Spinal cord (tissue), 10 donors: ENCODE measurements at places on chromosomes 6 and 20. TPM values are rescaled to one million over a fixed set of nuclear protein-coding genes. Genes with fewer than 3 reads are reported as not detected.

- H3K36me3 ChIP-seq: no peaks in the 10 kb centered on the region
- no peak for DNase-seq
- H3K27me3 ChIP-seq: no peaks in the 10 kb centered on the region
- no peak overlapping the region for H3K27ac ChIP-seq
Observed at GRCh38 chr6:136752554-136752953, 39.7 kb downstream of the MAP3K5 start.

FAM83D gene
- 8.1 TPM for total RNA-seq

DNA sequence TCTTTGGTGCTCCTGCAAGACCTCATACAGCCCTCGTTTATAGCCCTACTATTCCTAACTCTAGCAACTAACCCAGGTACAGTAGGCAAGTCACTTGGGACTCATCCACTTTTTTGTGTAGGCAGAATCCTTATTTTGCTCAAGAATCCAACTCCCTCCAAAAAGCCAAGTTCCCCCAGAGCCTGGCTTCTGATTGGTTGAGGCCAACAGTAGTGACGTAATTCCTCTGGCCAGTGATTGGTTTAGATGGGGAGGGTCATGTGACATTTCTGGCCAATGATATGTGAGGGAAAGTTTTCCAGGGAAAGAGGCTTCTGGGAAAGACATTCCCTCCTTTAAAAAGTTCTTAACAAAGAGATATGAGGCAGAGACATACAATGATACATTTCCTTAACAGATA lies 32.1 kb downstream of the KIAA1755 start:
- H3K4me1 ChIP-seq: no peaks in the 10 kb centered on the region
- H3K4me3 ChIP-seq: no peak overlapping the region
- no peak overlapping the region for H3K27ac ChIP-seq
- no peaks in the 10 kb centered on the region for H3K27me3 ChIP-seq
- H3K36me3 ChIP-seq: peaks cover 3% of the 10 kb centered on the region

OPN5 gene
- not detected for total RNA-seq

KCNK16 gene
- not detected for total RNA-seq

GRCh38 chr6:149921361-149921760 lies 1.6 kb downstream of the RAET1G start:
- H3K4me3 ChIP-seq: no peak overlapping the region
- DNase-seq: no peak
- peaks cover 50% of the 10 kb centered on the region for H3K27me3 ChIP-seq
- H3K36me3 ChIP-seq: no peaks in the 10 kb centered on the region
- no peak overlapping the region for H3K27ac ChIP-seq

ANGPT4 gene
- 0.30 TPM for total RNA-seq

IRF4 gene
- total RNA-seq: 0.50 TPM

DNA sequence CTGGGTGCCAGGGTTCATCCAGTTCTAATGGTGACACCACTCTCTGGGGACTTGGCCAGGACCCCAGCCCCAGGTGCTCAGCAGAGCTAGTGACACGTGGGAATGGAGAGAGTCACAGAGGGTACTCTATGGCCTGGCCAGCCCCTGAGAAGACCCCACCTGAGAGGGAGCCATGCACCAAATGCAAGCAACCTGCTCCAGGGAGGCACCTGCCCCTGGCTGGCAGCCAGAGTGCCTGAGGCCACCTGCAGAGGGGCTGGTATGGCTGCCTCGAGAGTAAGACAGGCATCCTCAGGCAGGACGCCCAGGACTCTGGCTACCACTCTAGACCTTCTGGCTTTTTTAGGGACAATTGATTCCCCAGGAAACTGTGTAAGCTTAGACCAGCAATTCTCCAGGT lies 38.6 kb upstream of the CST7 start:
- no peak for DNase-seq
- no peak overlapping the region for H3K4me3 ChIP-seq
- H3K36me3 ChIP-seq: no peaks in the 10 kb centered on the region
- peaks cover 8% of the 10 kb centered on the region for H3K4me1 ChIP-seq
- no peak overlapping the region for H3K27ac ChIP-seq

- no peak overlapping the region for H3K27ac ChIP-seq
- no peak for DNase-seq
- no peak overlapping the region for H3K4me3 ChIP-seq
- no peaks in the 10 kb centered on the region for H3K27me3 ChIP-seq
- no peaks in the 10 kb centered on the region for H3K4me1 ChIP-seq
Observed at GRCh38 chr6:135962731-135963130, 111.2 kb downstream of the PDE7B start.

DNA sequence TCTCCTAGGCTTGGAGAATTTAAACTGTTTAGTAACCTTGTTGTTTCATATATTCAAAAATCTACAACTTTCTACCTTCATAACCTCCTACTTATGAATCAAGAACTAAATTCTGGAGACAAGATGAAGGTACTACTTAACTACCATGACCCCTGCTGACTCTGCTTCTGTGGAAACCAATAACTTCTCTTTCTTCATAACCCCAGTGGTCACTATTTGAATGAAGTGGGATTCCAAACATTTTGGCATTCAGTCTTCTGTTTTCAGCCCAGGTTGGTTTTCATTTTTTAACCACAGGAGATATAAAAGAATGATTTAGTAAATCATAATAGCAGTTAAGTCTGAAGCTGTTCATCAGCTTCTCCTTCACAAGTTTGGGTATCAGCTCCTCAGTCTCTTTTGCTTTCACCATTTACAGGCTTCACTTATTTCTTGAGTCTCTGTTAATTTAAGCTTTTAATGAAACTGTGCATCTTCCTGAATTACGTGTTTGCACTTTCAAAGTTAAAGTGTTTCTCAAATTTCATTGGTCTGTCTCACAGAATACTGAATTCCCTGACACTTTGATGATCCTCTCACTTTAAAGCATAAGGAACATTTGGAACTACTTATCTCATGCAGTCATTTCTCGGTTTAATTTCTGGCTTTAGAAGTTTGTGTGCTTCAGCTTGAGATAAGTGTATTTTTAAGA lies 9.5 kb downstream of the SENP6 start:
- H3K27ac ChIP-seq: no peak overlapping the region
- DNase-seq: no peak
- H3K4me1 ChIP-seq: peaks cover 4% of the 10 kb centered on the region
- H3K4me3 ChIP-seq: no peak overlapping the region
- no peaks in the 10 kb centered on the region for H3K36me3 ChIP-seq

DNA sequence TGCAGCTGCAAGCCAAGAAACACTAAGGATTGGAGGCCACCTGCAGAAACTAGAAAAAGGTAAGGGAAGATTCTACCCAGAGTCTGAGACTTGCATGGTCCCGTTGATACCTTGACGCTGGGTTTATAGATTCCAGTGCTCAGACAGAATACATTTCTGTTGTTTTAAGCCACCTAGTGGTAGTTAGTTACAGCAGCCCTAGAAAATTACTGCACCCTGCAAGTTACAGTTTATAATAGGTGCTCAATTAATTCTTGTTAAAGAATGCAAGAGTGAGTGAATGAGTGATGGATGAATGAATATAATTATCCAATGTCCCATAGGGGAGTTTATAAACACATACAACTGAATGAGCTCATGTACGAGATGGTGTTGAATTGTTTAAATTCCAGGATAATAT lies 453.1 kb upstream of the SLC35B3 start:
- no peaks in the 10 kb centered on the region for H3K27me3 ChIP-seq
- H3K36me3 ChIP-seq: no peaks in the 10 kb centered on the region
- no peak for DNase-seq

NEDD9 gene
- total RNA-seq: 20.2 TPM

RIPK1 gene
- total RNA-seq: 25.5 TPM

GRCh38 chr6:53360093-53360912 lies 11.6 kb upstream of the ELOVL5 start:
- H3K4me1 ChIP-seq: peaks cover 10% of the 10 kb centered on the region
- H3K27me3 ChIP-seq: no peaks in the 10 kb centered on the region
- H3K4me3 ChIP-seq: peak overlapping the region; percentile 78
- H3K27ac ChIP-seq: peak overlapping the region; percentile 84

- H3K4me3 ChIP-seq: no peak overlapping the region
- no peak for DNase-seq
- no peaks in the 10 kb centered on the region for H3K36me3 ChIP-seq
- no peak overlapping the region for H3K27ac ChIP-seq
- H3K4me1 ChIP-seq: no peaks in the 10 kb centered on the region
Observed at GRCh38 chr6:94658929-94659328, 918.4 kb upstream of the MANEA start.

KHDC1L gene
- total RNA-seq: 0.83 TPM

GRCh38 chr6:25369433-25370177 lies 90.4 kb downstream of the CARMIL1 start:
- H3K36me3 ChIP-seq: no peaks in the 10 kb centered on the region
- peaks cover 4% of the 10 kb centered on the region for H3K4me1 ChIP-seq
- H3K27me3 ChIP-seq: no peaks in the 10 kb centered on the region
- DNase-seq: no peak

RFX6 gene
- not detected for total RNA-seq

- H3K4me3 ChIP-seq: no peak overlapping the region
- no peak for DNase-seq
- no peaks in the 10 kb centered on the region for H3K36me3 ChIP-seq
- no peak overlapping the region for H3K27ac ChIP-seq
Observed at GRCh38 chr6:34457382-34457741, 8.5 kb upstream of the PACSIN1 start.

- H3K36me3 ChIP-seq: no peaks in the 10 kb centered on the region
- H3K4me3 ChIP-seq: no peak overlapping the region
- H3K27ac ChIP-seq: no peak overlapping the region
- DNase-seq: no peak
- no peaks in the 10 kb centered on the region for H3K4me1 ChIP-seq
Observed at GRCh38 chr6:109197061-109197460, 101.8 kb downstream of the CEP57L1 start.

- H3K36me3 ChIP-seq: peaks cover 5% of the 10 kb centered on the region
- H3K4me1 ChIP-seq: no peaks in the 10 kb centered on the region
- H3K27ac ChIP-seq: no peak overlapping the region
- no peak overlapping the region for H3K4me3 ChIP-seq
- H3K27me3 ChIP-seq: no peaks in the 10 kb centered on the region
Observed at GRCh38 chr6:108902382-108902792, 54.2 kb downstream of the ARMC2 start.

- H3K27ac ChIP-seq: no peak within 1 kb of the TSS
- no peak within 1 kb of the TSS for H3K4me3 ChIP-seq
- H3K36me3 ChIP-seq: no peaks in the 10 kb centered on the region
- H3K4me1 ChIP-seq: peaks cover 40% of the 10 kb centered on the region
- peaks cover 99% of the 10 kb centered on the region for H3K27me3 ChIP-seq
Observed at GRCh38 chr6:166167801-166168615, at the start of gene TBXT. TSS of gene TBXT (minus strand) at chr6:166167851. CDS start at chr6:166167591, 260 bp downstream.

SLC35A1 gene
- 34.7 TPM for total RNA-seq

ISM1 gene
- 6.0 TPM for total RNA-seq

SASH1 gene
- 58.5 TPM for total RNA-seq

GRCh38 chr6:30326526-30327231 lies at the start of gene TRIM39:
TSS of gene TRIM39 (plus strand) at chr6:30326927. CDS start at chr6:30329318, 2,391 bp downstream.
- DNase-seq: peak; percentile 62
- H3K36me3 ChIP-seq: peaks cover 19% of the 10 kb centered on the region
- peaks cover 13% of the 10 kb centered on the region for H3K4me1 ChIP-seq
- no peaks in the 10 kb centered on the region for H3K27me3 ChIP-seq

GRCh38 chr6:127515234-127515793 lies 3.8 kb downstream of the MTCL3 start:
- peak overlapping the region; percentile 75 for H3K4me3 ChIP-seq
- no peak for DNase-seq
- H3K27me3 ChIP-seq: peaks cover 2% of the 10 kb centered on the region
- peak overlapping the region; percentile 91 for H3K27ac ChIP-seq
- H3K4me1 ChIP-seq: peaks cover 13% of the 10 kb centered on the region

AVP gene
- not detected for total RNA-seq

BACH2 gene
- total RNA-seq: 11.0 TPM

DNA sequence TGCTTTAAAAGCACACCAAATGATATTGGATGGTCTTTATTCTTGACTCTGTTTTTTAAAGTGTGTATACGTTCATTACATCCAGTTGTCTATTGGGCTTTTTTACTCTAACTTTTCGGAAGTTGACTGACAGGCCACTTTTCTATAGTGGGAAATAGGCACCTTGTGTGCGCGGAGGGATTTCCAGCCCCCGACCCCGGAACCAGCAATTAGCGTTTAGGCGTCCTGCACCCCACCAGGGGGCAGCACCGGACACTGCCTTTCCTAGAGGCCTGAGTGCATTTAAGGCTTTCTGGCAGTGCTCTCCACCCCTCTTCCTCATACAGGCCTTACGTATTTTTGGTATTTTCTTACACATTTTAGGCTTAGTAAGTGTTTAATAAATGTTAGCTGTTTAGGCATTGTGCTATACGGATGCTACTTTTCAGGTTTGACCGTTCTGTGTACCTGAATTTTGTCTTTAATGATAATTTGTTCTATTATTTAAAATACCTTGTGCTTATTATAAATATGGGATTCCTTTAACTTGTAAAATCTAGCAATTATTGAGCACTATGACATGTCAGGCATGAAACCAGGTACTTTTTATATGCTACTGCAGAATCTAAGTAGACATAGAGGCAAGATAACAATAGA lies 231.8 kb downstream of the BCKDHB start:
- no peaks in the 10 kb centered on the region for H3K36me3 ChIP-seq
- no peaks in the 10 kb centered on the region for H3K27me3 ChIP-seq
- H3K4me1 ChIP-seq: no peaks in the 10 kb centered on the region
- no peak overlapping the region for H3K4me3 ChIP-seq

DNA sequence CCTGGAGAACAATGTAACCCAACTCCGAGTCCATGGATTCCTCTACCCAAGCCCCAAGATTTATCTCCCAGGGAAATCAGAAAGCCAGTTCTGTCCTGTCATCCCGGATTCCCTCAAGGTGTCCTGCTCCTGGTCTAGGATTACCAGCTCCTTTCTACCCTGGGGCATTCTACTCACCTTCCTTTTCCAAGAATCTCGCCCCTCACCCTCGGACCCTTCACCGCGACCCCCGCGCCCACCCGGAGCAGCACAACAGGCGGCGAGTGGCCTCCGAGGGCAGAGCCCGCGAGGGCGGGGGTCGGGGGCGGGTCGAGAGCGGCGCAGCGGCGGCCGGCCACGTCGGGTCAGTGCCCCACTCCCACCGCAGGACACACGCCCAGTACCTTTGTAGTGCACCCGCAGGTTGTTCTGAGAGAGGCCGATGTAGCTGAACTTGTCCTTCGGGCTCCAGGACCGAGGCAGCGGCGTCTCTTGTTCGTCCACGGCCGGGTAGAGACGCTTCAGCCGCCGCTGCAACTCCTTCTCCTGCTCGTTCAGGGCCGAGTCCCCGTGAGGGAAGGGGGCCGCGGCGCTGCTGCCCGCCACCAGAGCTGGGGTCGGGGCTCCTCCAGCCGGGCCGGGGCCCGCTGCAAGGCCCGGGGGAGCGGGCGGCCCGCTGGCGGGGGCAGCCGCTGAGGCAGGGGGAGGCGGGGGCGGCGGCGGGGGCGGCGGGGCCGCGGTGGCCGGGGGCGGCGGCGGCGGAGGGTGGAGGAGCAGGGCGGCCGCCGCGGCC lies 897 bp downstream of the RANBP9 start:
- peaks cover 3% of the 10 kb centered on the region for H3K4me1 ChIP-seq
- H3K27ac ChIP-seq: peak overlapping the region; percentile 89
- no peak for DNase-seq

GRCh38 chr6:15411766-15412165 lies 165.9 kb downstream of the JARID2 start:
- H3K4me1 ChIP-seq: no peaks in the 10 kb centered on the region
- H3K27me3 ChIP-seq: no peaks in the 10 kb centered on the region
- H3K36me3 ChIP-seq: no peaks in the 10 kb centered on the region
- H3K4me3 ChIP-seq: no peak overlapping the region
- no peak overlapping the region for H3K27ac ChIP-seq
- no peak for DNase-seq

IDH3B gene
- total RNA-seq: 105 TPM

- H3K4me1 ChIP-seq: peaks cover 23% of the 10 kb centered on the region
- peak; percentile 24 for DNase-seq
- H3K27me3 ChIP-seq: no peaks in the 10 kb centered on the region
- H3K4me3 ChIP-seq: peak overlapping the region; percentile 92
Observed at GRCh38 chr20:34703424-34704176, 544 bp upstream of the TP53INP2 start.
